ENCODE measurements at places on chromosomes 12 and 14.

GRCh38 chr12:53758730-53759103, 6.9 kb upstream of the CISTR start:
- no peak for DNase-seq

- DNase-seq: no peak
Observed at GRCh38 chr14:100160534-100160916, 1.1 kb upstream of the DEGS2 start.

- DNase-seq: no peak
Observed at GRCh38 chr14:26463136-26463535, 134.7 kb downstream of the NOVA1 start.

DNA sequence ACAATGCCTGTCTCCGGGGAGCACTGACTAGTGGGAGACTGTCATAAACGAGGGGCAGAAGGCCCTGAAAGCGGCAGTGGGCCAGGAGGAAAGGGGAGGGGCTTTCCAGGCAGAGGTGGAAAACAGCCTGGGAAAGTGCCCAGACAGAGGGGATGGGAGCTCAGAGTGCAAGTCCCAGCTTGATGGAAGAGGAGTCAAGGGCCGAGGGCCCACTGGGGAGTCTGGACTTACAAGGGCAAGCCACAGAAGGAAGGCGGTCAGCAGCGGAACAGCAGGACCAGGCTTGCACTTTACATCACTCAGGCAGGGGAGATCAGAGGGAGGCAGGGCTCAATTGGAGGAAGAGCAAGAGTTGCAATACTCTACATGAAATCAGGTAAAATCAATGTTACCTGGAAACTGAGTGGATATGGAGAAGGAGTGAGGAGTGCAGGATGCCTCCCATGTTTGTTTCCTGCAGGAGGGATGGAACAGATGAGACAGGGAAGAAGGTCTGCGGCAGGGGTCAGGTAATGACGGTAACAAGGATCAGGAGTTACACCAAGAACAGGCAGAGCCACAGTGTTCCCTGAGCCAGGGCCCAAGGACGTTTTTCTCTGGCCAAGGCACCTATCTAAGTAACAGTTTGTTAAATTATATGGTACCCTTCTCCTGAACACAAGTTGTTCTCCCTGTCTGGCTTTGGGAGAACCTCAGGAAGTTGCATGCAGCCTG, 23.8 kb downstream of the PXN start:
- DNase-seq: no peak

DNA sequence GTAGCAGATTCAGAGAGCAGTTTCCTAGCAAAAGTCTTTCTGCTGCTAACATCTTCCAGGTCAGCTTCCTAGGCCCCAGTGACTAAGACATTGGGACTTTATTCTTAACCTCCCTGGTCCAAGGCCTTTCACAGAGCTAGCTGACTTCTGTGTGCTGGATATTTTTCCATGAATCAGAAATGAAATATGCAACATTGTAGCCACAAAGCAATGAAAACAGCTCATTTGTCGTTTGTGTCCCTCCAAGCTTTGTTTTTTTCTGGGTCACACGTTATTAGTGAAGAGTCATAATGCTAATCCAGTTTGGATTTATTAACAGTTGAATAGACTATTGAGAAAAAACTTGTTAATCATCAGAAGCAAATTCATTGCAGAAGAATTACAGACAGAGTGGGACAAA, 82.4 kb downstream of the ARF6 start:
- DNase-seq: no peak

GRCh38 chr12:53785161-53785560, 33.4 kb upstream of the CISTR start:
- no peak for DNase-seq

DNA sequence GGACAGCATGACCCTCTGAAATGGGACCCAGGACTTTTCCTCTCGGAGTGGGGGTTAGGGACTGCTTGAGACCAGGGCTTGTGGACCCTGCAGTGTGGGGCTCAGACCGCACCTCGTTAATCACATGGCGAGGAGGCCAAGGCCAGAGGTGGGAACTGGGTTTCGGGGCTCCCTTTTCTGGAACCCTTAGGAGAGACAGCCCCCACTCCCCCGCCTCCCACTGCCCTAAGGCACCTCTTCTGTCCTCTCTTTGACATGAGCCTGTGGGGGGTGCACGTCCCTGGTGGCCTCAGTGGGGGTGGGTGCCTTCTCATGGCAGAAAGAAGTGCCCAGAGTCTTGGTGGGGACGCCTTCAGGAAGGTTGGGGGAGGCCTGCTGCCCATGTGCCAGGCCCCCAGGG, 24.3 kb downstream of the RTL1 start:
- no peak for DNase-seq

GRCh38 chr12:92472201-92472600, 230.6 kb upstream of the PLEKHG7 start:
- DNase-seq: no peak

GRCh38 chr12:1553987-1554982, 40.1 kb downstream of the FBXL14 start:
- DNase-seq: peak; percentile 75

DNA sequence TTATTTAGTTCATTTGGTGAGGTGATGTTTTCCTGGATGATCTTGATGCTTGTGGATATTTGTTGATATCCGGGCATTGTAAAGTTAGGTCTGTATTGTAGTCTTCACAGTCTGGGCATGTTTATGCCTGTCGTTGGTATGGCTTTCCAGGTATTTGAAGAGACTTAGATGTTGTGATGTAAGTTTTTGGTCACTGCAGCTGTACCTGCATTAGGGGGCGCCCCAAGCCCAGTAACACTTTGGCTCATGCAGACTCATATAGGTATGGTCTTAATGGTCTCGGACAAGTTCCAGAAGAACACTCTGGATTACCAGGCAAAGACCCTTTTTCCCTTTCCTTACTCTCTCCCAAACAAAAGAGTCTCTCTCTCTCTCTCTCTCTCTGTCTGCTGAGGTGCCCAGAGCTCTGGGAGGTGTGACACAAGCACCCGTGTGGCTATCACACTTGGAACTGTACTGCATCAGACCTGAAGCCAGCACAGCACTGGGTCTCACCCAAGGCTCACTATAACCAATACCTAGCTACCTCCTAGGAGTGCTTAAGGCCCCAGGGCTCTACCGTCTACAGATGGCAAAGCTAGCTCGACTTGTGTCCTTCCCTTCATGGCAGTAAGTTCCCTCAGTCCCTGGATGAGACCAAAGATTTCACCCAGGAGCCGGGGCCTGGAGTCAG, 425.8 kb upstream of the ATXN7L3B start:
- DNase-seq: peak; percentile 10

- DNase-seq: no peak
Observed at GRCh38 chr12:30827101-30828066, 72.6 kb upstream of the CAPRIN2 start.

GRCh38 chr12:101828463-101829196, 2.1 kb downstream of the GNPTAB start:
- DNase-seq: no peak

- peak; percentile 91 for DNase-seq
Observed at GRCh38 chr12:10211940-10212738, 538 bp upstream of the GABARAPL1 start.

GRCh38 chr14:51513281-51513680, 138.4 kb upstream of the FRMD6 start:
- DNase-seq: no peak

DNA sequence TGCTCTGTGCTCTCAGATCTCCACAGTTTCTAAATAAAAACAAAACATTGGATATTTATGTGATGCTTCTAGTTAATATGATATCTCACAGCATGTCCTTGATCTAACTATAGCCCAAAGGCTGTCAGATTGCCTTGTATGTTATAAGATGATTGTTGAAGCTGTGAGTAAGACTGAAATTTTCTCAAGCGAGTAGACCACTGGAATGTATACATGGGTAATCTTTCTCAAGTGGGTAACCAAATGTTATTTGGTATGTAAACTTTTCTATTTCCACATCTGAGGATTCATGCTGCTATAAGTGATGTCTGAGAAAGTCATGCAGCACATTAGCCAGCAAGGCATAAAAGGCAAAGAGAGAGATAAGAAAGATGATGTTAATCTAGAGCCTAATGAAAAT, 886.7 kb downstream of the NRXN3 start:
- DNase-seq: no peak

- DNase-seq: peak; percentile 43
Observed at GRCh38 chr14:77498120-77498979, at the start of gene ISM2. TSS of gene ISM2 (minus strand) at chr14:77498816. CDS start at chr14:77498793, 23 bp downstream.

DNA sequence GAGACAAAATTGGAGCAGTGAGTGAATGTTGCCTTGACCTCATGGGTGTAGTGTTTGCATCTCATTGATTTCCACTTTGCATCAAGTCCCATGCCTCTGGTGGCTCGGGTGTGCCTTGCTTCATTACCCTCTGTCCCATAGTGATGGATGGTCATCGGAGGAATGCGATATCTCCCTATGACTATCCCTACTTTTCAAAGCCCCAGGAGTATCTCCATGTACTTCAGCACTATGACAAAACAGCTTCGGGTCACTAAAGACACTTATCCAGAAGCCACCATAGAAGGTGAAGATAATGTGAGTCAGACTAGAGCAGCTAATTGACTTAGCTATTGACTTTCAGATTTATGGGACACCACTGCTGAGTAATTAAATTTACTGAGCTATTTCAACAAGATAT, 355.1 kb upstream of the CCDC196 start:
- DNase-seq: no peak

- no peak for DNase-seq
Observed at GRCh38 chr12:15527201-15528080, 205.1 kb downstream of the PTPRO start.

GRCh38 chr14:75231320-75231719, 47.3 kb upstream of the FOS start:
- no peak for DNase-seq

DNA sequence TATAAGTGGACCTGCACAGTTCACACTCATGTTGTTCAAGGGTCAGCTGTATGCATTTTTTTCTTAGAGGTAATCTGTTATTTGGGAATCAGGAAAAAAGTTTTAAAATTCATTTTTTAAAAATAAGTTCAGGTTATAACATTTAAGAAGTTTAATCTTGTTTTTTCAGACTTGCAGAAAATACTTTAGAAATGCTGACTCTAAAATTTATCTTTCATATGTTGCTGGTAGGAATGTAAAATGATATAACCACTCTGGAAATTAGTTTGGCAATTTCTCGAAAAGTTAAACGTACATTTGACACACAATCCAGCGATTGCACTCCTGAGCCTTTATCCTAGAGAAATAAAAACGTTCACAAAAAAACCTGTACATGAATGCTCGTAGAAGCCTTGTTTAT, 4.7 kb downstream of the VRK1 start:
- DNase-seq: no peak
